Left lung (tissue), 14 donors: ENCODE measurements at places on chromosomes 16 and 17. TPM values are rescaled to one million over a fixed set of nuclear protein-coding genes. Genes with fewer than 3 reads are reported as not detected.

- no peak for DNase-seq
Observed at GRCh38 chr16:15961060-15961511, 11.7 kb downstream of the ABCC1 start.

DNA sequence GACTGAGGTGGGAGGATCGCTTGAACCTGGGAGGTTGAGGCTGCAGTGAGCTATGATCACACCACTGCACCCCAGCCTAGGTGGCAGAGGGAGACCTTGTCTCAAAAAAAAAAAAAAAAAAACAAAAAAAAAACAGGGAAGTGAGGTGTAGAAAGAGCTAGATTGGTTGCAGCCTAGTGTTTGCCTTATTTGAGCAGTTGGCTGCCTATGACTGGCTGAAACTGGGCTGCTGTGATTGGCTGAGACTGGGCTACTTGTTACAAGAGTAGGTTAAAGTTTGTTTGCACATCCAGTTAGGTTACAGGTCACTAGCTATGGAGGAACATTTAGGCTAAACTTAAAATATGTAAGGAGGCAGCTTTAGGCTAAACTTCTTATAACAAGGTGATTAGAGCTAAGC is 5.7 kb downstream of the DHRS7B start:
- no peak for DNase-seq

GRCh38 chr16:54546521-54546920 is 259.9 kb upstream of the IRX3 start:
- DNase-seq, result no peak

DNA sequence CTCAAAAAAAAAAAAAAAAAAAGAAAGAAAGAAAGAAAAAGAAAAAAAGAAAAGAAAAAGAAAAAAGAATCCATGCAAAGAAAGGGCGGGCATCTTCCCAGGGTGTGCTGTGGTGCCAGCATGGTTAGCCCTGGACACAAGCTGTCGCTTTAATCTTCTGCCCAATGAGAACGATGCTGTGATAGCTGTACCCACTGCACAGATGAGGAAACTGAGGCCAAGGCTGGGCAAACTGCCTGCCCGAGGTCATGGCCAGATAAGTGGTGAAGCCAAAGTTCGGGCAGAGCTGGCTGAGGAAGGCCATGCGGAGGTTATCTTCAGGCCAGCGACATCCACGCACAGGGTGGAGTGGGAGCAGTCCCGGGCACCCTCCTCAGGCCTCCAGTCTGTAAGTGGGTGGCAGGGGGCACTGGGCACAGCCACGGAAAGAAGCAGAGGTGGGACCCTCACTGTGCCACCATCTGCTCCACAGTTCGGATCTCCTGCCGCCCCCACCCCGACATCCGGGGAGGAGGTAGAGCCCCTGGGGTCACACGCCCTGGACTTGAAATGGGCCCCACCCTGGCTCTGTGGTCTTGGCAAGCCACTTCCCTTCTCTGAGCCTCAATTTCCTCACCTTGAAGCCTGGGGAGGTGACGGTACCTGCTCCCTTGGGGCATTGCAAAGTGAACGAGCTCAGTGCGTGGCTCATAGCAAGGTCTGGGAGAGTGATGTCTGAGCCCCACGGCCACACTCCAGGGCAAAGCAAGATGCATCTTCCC is 6.5 kb downstream of the FBXL16 start:
- no peak for DNase-seq

DNA sequence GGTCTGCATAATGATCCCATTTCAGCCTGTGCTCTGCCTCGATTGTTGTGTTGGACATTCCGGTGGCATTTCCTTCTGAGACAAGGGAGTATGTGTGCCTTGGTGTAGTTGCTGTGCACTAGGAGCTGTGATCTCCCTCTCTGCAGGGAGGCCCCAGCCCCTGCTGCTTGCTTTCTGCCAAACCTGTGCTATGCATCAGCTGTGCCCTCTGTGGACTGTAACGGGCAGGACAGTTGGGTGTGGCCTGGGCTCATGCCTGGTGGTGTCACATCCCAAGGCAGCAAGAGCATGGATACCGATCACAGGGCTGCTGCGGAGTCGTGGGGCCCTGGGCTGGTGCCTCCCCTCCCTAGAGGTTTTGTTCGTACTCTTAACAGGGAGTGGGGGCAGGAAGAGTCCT is 3.8 kb upstream of the JPT2 start:
- DNase-seq, result no peak

- DNase-seq, result no peak
Observed at GRCh38 chr16:85667841-85668413, 20.8 kb downstream of the GINS2 start.

SBK1 gene
- 2.8 TPM for total RNA-seq

PLD6 gene
- 5.6 TPM for total RNA-seq
